ENCODE measurements at places on chromosomes 2 and 18.

GRCh38 chr18:4068552-4069158, 386.5 kb downstream of the DLGAP1 start:
- no peak for DNase-seq

- DNase-seq: no peak
Observed at GRCh38 chr18:33181016-33181415, 259.5 kb downstream of the CCDC178 start.

DNA sequence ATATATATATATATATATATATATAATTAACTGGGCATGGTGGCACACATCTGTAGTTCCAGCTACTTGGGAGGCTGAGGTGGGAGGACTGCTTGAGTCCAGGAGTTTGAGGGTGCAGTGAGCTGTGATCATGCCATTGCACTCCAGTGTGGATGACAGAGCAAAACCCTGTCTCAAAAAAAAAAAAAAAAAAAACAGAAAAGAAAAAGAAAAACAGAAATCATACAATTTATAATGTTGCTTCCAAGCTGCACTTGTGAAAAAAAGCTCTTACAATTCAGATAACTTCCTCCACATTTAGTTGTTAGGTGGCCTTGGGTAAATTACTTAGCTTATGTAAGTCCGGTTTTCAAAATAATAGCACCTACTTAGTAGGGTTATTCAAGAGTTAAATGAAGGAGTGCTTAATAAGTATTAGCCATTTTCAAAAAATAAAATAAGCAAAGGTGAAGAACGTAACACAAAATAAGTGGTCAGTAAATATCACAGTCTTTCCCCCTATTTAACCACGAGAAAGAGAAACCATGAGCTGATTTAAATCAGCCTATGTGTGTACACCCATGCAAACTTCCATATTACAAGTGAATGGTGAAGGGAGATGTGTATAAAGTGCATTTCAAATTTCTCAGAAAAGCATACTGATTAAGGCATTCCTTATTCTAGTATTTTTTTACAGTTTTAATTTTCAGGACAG, 2.3 kb downstream of the WIPF1 start:
- no peak for DNase-seq

DNA sequence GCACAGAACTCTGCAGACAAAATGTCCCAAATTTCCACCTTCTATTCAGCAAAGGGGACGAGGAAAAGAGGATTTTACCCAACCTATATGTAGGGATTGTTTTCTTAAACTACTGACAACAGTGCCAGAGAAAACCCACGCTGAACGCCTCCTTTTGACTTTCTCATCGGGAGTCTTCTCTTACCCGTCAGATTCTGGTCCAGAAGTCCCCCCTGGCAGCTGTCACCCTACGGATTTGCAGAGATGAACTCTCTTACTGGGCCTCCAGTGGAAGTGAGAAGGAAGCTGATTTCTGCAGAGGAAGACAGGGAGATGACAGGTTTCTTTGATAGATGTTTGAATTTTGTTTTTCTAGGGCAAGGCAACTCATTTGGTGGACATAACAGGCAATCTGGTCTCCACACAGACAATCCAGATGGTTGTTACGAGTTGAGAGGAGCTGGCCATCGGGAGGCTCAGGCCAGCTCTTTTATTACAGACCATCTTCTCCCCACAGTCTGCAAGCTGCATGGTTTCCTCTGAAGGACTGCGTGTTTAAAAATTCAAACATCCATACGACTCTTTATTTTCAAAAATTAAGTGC, 804.3 kb downstream of the RNF144A start:
- no peak for DNase-seq

GRCh38 chr2:102334486-102334885, 21.1 kb upstream of the IL18R1 start:
- DNase-seq: no peak

GRCh38 chr2:110864731-110865130, 132.4 kb downstream of the ACOXL start:
- DNase-seq: no peak

- DNase-seq: no peak
Observed at GRCh38 chr2:165472922-165473321, 3.4 kb downstream of the CSRNP3 start.

- no peak for DNase-seq
Observed at GRCh38 chr2:179664972-179665812, 196.2 kb downstream of the ZNF385B start.

- no peak for DNase-seq
Observed at GRCh38 chr2:112636605-112637288, 9.0 kb upstream of the SLC20A1 start.

GRCh38 chr2:216418981-216419380, 6.7 kb downstream of the SMARCAL1 start:
- no peak for DNase-seq

DNA sequence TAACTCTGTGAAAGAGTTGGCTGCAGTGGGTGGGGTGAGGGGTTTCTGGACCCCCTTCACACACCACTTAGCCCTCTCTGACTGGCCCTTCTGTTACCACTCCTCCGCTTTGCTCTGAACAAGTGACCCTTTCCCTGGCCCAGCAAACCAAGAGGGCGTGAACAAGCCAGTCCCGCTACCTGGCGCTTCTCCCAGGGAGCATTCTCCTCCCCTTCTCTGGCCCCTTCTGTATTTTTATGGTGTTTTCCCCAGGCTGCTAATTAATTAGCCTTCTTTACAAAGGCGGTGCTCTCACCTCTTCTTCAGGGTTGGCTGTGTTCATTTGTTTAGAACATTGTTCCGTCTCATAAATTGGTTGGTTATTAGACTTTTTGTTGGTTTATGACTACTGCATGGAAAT, 180.1 kb downstream of the MGAT5 start:
- DNase-seq: no peak

DNA sequence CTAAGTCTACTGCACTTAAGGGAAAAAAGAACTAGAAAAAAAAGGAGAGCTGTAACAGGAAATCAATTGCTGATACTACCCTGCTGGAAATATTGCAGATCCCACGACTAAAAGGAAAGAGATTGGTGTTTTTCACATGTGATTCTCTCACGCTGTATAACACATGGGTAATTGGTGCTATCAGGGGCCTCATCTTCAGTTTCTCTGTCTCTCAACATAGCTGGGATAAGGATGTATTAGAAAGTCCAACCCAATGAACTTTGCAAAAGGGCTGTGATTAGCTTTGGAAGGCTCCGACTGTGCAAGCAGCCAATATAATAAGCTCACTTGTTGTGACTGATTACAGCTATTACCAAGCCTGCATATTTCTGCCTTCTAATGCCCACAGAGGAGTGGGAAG, 133.4 kb downstream of the NRP2 start:
- no peak for DNase-seq

All from left forelimb (tissue), 1 donor.